ENCODE measurements at places on chromosomes 16 and 17. TPM values are rescaled to one million over a fixed set of nuclear protein-coding genes. Genes with fewer than 3 reads are reported as not detected.

Gene CCDC200
- not detected for total RNA-seq

Gene CCL22
- total RNA-seq, result 0.39 TPM

- no peak for DNase-seq
Measured at GRCh38 chr17:279331-279730, 73.3 kb downstream of the RPH3AL start.

Gene DNAAF8
- 2.3 TPM for total RNA-seq

Gene TMEM238L
- not detected for total RNA-seq

DNA sequence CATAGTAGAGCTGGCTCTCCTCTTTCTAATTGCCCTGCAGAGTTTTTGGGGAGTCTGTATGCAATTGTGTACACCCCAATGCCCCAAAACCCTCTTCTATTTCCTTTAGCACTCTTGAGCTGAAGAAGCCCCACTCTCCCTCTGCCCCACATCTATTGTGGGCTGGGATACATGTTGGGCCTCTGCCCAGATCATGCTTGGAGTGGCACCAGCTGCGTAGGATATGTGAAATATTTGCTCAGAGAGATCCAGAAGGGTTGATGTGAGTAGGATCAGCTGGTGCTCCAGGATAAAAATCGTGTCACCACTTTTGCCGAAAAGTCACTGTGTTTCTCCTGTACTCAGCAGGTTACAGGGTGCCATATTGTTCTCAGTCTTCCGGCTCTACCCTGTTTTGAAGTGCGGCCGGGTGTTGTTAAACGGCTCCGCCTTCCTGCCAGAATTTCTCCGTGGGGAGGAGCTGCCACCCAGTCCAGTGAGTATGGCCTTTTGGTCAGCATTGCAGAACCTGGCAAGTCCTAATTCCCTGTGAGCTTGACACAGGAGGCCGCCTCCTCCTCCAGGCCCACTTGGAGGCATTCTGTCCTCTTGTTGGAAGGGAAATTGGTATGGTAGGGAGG lies 664.5 kb downstream of the WWOX start:
- no peak for DNase-seq

DNA sequence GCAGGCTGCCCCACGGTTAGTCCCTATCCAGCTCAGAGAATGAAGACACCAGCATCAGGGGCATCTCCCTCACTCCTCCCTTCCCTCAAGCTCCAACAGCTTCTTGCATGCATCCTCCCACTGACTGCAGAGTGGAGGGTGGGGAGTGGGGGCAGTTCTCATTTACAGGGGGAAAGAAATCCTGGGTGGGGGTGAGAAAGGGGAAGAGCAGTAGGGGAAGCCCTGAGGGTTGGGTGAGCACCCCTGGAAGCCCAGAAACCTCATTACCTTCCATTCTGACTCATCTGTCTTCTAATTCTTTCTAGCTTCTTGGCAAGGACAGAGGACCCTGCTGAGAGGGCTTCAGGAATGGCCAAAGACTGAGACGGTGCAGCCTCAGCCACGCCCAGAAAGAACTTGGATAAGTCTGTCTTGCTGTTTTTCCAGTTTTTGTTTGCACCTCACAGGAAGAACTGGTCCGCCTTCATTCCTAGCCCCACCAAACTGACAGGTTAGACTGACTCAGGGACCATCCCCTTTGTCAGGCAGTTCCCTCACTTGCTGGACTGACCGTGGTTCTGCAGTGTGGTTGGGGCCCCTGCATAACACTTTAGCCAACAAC lies 52.5 kb upstream of the WSB1 start:
- DNase-seq, result no peak

GRCh38 chr16:29192329-29193247 lies 207.7 kb downstream of the LAT start:
- no peak for DNase-seq

DNA sequence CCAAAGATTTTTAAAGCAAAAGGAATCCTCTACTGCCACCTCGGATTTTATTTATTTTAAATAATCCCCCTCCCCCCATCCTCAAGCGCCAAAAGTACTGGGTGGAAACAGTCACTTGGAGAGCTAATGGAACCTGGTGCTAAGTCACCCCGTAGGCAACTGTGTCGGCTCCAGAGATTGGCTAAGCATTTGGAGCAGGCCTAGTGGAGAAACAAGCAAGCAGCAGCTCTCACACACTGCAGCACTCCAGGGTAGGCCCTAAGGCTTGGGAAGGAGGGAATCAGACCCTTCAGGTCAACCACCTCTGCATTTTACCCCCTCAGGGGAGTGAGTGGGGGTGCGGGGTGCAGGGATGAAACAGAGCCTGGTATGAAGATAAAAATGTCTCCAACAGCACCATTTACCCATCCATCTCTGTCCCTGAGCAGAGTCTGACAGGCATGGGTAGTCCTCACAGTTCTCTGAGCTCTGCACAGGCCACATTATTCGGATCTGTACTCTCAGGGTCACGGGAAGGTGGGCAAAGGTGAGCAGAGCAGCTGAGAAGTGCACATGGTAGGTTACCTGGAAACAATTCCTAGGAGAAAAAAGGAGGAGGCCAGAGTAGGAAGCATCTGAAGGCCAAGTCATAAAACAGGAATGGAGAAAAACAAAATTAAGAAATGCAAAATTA lies 27.2 kb upstream of the STAC2 start:
- DNase-seq, result no peak

DNA sequence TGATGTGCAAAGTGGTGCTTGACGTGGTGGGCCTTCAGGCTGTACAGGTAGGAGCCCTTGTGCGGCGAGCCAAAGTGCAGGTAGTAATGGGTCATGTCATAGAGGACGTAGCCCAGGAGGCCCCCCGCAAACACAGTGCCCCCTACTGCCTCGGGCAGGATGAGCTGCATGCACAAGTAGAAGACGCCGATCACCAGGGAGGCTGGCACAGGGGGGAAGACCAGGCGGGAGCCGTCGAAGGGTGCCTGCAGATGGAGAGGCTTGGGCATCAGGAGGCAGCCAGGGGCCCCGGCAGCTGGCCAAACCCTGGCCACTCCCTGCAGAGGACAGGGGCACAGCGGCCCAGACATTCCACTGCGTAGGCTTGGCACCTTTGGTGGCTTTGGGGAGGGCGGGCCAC lies 15.7 kb upstream of the MLKL start:
- DNase-seq, result no peak

DNA sequence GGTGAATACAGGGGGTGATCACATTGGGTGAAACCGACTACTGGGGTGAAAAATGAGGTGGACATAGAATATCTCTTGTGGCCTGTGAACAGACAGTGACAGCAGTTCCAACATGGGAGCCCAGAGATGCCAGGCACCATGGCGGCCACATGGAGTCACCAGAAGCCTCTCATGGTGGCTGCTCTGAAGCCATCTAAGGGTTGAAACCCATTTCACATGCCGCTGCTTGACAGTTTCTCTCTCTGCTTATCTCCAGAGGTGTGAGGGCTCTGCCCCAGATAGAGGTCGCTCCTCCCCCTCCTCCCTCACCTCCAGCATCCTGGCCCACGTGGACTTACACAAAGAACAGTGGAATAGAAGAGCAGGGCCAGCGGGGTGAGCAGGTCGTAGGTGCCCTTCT lies 37.9 kb upstream of the PIK3R6 start:
- DNase-seq, result no peak

Gene CACNA1G
- total RNA-seq, result 10.0 TPM

- DNase-seq, result no peak
Measured at GRCh38 chr17:73430848-73431247, 119.0 kb upstream of the CDC42EP4 start.

DNA sequence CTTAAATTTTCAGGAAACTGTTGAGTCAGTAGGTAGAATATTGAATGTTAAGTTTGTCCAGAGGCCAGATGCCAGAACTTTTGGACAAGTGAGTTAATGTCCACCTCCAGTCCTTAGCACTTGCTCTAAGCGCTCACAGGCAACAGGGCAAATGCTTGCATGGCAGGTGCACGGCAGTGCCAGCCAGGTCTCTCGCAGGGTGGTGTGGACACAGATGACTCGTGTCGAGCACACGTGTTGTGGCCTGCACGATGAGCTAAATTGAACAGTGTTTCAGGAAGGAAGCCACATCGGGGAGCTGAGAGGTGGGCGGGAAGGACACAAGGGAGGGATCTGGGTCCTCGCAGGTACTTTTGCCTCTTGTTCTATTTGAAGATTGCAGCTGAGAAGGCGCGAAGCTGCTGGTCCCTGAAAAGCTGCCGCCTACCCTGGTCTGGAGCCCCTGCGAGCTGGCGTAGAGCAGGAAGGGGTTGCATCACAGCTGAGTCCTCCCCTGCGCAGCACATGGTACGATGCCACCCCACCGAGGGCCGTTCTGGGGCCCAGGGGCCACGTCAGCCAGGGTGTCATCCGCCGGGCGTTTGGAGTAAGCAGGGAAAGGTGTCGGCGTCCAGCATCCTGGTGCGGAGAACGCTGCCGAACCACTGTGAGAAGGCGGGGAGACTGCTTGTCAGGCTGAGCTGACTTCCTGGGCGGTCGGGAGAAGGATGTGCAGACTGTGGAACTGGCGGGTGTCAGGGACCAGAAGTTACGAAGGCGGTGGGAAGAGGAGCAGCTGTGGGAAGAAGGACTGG lies 6.3 kb downstream of the RAB40C start:
- no peak for DNase-seq

Gene NACA2
- total RNA-seq, result not detected

- no peak for DNase-seq
Measured at GRCh38 chr17:46063241-46063640, 64.2 kb downstream of the STH start.

DNA sequence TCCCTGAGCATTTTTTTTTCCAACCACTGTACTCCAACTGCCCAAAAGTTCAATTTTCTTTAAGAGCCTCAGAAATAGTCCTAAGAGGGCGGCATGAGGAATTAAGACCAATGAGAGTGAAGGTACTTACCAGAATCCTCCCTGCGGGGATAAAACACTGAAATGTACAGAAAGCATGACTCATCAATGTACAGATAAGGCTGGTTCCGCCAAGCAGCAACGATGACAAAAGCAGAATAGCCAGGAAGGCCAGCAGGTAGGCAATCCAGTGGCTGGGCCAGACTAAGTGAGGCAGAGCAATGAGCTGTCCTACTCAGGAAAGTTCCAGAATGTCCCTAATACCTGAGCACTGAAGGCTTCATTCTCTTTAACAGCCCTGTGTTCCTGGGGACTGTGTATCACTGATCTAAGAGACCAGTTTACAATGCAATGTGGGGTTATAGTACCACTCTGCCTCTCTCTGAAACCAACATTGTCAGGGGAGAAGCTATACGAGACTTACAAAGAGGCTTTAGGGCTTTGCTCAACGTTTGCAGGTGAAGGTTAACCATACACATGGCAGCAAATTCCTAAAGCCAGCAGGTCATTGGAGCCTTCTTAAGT lies 11.0 kb upstream of the GPR139 start:
- no peak for DNase-seq

Gene USP7
- 125 TPM for total RNA-seq

- no peak for DNase-seq
Measured at GRCh38 chr16:52491216-52491615, 55.7 kb downstream of the TOX3 start.

Gene CDH1
- 65.8 TPM for total RNA-seq

Gene NKD1
- total RNA-seq, result 0.18 TPM

DNA sequence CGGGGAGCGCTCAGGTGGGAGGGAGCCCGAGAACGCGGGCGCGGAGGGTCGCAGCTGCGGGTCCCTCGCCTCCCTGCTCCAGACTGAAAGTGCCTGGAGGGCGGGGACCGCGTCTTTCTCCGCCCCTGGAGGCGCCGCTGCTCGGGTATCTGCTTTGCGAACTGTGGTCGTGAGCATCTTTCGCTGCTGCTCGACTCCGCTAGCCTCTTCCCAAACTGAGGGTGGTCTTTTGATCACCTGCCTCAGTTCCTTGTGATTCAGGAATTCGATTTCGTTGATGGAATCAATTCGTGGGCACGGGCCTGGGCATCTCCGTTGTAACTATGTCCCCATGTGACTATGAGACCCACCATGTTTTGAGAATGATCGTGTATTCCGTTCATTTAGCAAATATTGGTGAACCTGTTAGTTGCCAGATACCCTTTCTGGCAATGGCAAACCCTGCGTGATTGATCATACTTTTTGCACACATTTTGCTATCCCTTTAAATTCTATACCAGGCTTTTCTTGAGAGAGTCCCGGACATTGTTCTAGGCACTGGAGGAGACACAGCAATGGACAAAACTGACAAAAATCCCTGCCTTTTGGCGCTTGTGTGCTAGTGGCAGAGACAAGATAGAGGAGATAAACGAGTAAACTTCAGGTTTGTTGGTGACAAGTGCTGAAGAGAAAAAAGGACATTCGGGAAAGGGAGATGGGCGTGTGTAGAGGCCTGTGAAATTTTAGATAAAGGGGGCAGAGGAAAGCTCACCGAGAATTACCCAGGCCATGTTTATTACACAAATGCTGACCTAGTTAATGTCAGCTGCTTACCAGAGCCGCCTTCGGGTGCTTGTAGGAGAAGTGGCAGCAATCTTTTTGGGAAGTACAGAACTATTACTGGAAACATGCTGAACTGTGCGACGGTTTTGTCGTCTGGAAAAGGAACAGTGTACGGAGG lies 948 bp downstream of the UTP18 start:
- DNase-seq, result no peak

Gene MYCBPAP
- total RNA-seq, result 2.2 TPM

Gene SRL
- not detected for total RNA-seq

DNA sequence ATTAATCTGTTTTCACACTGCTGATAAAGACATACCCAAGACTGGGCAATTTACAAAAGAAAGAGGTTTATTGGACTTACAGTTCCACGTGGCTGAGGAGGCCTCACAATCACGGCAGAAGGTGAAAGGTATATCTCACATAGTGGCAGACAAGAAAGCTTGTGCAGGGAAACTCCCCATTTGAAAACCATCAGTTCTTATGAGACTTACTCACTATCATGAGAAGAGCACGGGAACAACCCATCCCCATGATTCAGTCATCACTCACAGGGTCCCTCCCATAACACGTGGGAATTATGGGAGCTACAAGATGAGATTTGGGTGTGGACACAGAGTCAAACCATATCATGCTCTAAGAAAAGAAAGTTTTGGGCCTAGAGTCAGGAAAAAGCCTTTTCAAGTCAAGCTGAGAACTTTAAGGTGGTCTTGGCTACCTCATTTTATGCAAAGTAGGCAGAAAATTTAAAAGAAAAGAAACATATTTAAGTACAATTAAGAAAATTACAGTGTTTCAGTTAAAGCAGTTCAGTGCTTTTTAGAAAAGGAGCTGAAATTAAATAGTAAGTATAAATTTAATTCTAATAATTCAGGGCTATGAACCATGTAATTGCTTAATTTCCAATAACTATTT lies 24.9 kb upstream of the CRYM start:
- peak; percentile 96 for DNase-seq

Gene CIBAR2
- not detected for total RNA-seq

DNA sequence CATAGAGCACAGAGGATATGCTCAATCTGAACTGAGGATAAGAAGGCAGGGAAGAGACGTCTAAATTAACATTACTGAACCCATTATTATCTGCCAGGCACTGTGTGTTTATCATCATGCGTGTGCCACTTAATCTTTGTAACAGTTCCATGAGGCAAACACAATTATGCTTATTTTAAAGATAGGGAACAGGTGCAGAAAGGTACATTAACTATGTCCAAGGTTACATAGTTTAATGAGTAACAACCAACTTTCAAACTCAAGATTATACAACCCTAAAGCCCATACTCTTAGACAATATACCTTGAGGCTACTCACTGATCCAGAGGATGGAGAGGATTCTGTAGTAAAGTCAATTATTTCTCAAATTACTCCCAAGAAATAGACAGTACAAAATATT lies 43.2 kb downstream of the STH start:
- no peak for DNase-seq

Gene BRIP1
- total RNA-seq, result 9.4 TPM

- no peak for DNase-seq
Measured at GRCh38 chr16:49023050-49023449, 258.6 kb downstream of the CBLN1 start.

GRCh38 chr16:19095654-19096053 lies 18.1 kb upstream of the ITPRIPL2 start:
- no peak for DNase-seq
